Left ventricle myocardium inferior (tissue), 1 donor: ENCODE measurements at places on chromosomes 12 and 14.

- DNase-seq: no peak
Measured at GRCh38 chr12:9951026-9951675, 19.0 kb upstream of the CLEC2A start.

- DNase-seq: no peak
Measured at GRCh38 chr12:124938108-124938507, 23.7 kb upstream of the UBC start.

- no peak for DNase-seq
Measured at GRCh38 chr14:61452452-61452851, 131.1 kb downstream of the PRKCH start.

DNA sequence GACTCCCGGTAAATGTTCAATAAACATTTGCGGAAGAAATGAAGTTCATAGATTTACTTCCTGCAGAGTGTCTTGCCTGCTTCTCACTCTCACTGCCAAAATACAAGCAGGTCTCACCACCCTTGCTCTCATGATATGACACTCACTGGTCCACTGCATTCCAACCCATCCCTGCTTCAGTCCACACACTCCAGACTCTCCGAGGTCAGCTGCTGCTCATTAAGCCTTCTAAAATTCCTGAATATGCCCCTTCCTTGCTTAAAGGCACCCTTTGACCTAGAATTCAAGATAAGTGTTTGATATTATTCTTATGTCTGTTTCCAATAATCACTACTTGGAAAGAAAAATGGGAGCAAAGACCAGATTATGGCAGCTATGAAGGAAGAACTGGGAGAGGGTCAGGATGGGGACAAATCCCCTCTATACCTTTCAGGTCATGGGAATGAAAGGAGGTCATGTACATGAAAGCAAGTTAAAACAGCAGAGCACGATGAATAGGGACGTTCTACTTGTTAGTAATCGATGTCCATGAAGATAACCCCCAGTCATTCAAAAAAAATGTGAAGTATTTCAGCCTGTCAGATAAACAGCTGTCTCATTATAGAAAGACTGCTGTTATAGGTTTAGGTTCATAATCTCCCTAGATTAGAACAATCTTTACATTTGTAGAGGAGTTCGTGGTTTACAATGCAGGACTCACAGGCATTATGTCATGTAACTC, 10.5 kb upstream of the NID2 start:
- no peak for DNase-seq

DNA sequence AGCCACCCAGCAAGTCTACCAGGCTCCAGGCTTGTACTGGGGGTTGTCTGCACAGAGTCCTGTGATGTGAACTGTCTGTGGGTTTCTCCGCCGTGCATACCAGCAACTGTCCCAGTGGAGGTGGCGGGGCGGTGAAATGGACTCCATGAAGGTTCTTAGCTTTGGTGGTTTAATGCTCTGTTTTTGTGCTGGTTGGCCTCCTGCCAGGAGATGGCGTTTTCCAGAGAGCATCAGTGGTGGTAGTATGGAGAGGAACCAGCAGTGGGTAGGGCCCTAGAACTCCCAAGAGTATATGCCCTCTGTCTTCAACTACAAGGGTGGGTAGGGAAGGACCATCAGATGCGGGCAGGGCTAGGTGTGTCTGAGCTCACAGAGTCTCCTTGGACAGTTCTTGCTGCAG, 303.8 kb downstream of the TMEM121 start:
- DNase-seq: no peak

- DNase-seq: no peak
Measured at GRCh38 chr14:23023022-23023794, 11.5 kb downstream of the PSMB5 start.

- DNase-seq: no peak
Measured at GRCh38 chr12:95605875-95606274, 54.6 kb upstream of the USP44 start.

- DNase-seq: no peak
Measured at GRCh38 chr12:28882444-28882843, 266.6 kb upstream of the FAR2 start.

GRCh38 chr12:64480148-64480547, 28.2 kb downstream of the TBK1 start:
- DNase-seq: no peak
